T-helper 17 cell (primary cell): ENCODE measurements at places on chromosomes 2 and 18. TPM values are rescaled to one million over a fixed set of nuclear protein-coding genes. Genes with fewer than 3 reads are reported as not detected.

GCG gene
- total RNA-seq: not detected

SAG gene
- total RNA-seq: 0.25 TPM

GRCh38 chr2:39902103-39902502 is 123.0 kb upstream of the THUMPD2 start:
- H3K4me1 ChIP-seq: no peaks in the 10 kb centered on the region
- DNase-seq: no peak
- H3K27me3 ChIP-seq: peaks cover 21% of the 10 kb centered on the region

- H3K4me3 ChIP-seq: no peak overlapping the region
- peaks cover 41% of the 10 kb centered on the region for H3K27me3 ChIP-seq
- DNase-seq: no peak
- H3K27ac ChIP-seq: no peak overlapping the region
- peaks cover 6% of the 10 kb centered on the region for H3K36me3 ChIP-seq
Observed at GRCh38 chr2:32941944-32942690, 4.6 kb upstream of the LTBP1 start.

GRCh38 chr2:189570570-189571031 is 10.0 kb downstream of the SLC40A1 start:
- H3K36me3 ChIP-seq: peaks cover 13% of the 10 kb centered on the region
- H3K27me3 ChIP-seq: no peaks in the 10 kb centered on the region

DNA sequence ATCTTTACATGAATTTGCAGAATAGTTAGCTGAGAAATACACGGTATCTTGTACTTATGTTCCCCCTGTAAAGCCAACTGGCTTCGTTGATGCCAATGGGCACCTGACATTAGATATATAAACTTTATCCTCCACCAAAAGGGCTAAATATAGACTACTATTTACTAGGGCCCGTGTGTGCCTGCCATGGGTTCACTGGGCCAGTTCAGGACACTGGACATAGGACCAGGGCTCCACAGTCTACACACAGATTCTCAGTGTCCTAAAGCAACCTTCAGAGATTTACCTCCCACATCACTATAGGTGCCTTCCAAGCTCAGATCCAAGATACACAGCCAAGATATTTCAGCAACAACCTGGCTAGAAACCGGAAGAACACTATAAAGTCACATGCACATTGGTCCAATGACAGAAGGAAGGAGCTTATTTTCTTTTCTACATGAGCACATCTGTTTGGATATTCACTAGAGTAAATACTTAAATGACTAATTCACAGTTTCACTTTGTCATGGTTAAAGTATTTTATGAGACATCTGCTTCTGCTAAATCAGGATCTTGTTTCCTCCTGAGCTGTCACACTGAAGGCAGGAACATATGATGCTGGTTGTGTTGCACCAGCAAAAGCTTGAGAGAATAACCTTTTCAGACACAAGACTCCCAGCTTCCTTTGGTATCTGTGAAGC is 95.1 kb downstream of the MYO5B start:
- no peak for DNase-seq
- H3K36me3 ChIP-seq: no peaks in the 10 kb centered on the region
- H3K4me1 ChIP-seq: peaks cover 2% of the 10 kb centered on the region
- H3K27me3 ChIP-seq: peaks cover 68% of the 10 kb centered on the region

DNA sequence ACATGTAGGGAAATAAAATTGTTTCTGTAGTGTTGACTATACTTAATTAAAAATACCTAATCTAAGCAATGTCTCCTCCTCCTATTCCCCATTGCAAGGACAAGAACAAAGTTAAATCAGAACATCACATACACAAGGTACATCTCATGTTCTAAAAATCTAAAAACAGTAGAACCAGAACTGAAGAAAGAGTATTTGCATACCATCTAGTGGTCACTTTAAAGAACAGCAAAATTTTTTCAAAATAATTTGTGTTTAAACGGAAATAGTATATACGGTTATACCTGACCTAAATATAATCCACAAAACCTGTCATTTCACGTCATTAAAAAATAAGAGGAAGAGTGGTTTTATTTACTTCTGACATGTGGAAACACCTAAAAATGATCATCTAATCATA is 294.3 kb upstream of the KCNH7 start:
- no peaks in the 10 kb centered on the region for H3K4me1 ChIP-seq
- no peaks in the 10 kb centered on the region for H3K36me3 ChIP-seq
- DNase-seq: no peak
- no peaks in the 10 kb centered on the region for H3K27me3 ChIP-seq
- H3K4me3 ChIP-seq: no peak overlapping the region

DNA sequence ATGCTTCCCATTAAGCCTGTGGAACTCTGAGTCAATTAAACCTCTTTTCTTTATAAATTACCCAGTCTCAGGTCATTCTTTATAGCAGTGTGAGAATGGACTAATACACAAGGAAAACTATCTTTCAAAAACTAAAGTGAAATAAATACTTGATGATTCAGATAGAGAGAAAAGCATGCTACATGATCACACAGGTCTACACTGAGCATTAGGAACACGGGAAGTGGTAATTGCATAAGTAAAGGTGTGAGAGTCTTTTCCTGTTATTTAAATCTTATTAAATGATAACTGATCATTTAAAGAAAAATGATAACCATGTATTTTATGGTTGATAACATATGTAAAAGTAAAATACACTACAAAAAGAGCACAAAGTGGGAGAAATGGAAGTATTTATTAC is 812.0 kb upstream of the RAB6C start:
- DNase-seq: no peak
- no peak overlapping the region for H3K27ac ChIP-seq
- H3K4me1 ChIP-seq: no peaks in the 10 kb centered on the region
- no peaks in the 10 kb centered on the region for H3K36me3 ChIP-seq
- no peaks in the 10 kb centered on the region for H3K27me3 ChIP-seq
- H3K4me3 ChIP-seq: no peak overlapping the region

- H3K27ac ChIP-seq: no peak overlapping the region
- DNase-seq: no peak
- no peaks in the 10 kb centered on the region for H3K36me3 ChIP-seq
- H3K27me3 ChIP-seq: peaks cover 5% of the 10 kb centered on the region
Observed at GRCh38 chr2:45782436-45782835, 131.0 kb downstream of the PRKCE start.

DNA sequence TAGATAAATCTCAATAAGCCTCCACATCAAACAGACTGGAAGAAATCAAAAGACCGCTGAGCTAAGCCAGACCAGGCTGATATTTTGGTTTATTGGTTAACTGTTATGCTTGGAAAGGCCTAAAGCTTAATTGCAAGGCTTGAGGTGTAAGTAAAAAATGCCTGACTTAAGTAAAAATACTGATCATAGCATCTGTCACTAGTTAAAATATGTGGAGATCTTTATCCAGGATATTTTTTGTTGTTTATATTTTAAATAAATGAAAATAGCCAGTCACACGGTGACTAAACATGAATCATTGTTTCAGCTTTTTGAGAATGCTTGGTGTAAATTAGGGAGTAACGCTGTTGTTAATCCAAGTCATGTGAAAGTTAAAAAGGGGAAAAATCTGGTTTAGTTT is 127.9 kb downstream of the THADA start:
- H3K4me3 ChIP-seq: no peak overlapping the region
- H3K4me1 ChIP-seq: peaks cover 11% of the 10 kb centered on the region
- H3K27ac ChIP-seq: no peak overlapping the region
- DNase-seq: no peak
- H3K27me3 ChIP-seq: no peaks in the 10 kb centered on the region
- peaks cover 13% of the 10 kb centered on the region for H3K36me3 ChIP-seq

DNA sequence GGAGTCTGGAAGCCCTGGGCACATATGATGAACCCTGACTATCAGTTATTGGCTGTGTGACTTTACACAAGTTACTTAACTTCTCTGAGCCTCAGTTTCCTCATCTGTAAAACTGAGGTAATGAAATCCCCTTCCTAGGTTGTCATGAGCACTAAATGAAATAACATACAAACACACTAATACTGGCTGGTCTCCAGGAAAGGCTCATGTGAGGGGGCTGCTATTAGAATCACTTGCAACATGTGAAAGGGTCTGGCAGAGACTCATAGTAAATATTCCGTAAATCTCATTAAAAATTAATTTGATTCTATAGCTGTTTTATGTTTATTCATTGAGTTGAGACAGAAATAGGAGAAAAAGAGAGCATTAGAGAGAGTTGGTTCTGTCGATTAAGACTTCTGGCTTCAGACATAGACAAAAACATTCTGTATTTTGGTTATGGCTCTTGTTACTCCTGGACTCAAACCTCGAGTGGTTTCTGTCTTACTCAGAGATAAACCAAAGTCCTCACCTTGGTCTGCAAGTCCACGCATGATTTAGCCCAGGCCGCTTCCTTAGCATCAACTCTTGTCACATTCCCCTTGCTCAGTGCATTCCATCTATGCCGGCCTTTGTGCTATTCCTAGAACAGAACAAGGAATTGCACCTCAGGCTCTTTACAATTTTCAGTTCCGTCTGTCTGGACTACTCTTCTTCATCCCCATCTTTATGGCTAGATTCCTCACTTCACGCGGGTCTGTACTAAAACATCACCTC is 139.1 kb downstream of the NXPH2 start:
- no peak for DNase-seq
- H3K4me1 ChIP-seq: no peaks in the 10 kb centered on the region
- no peaks in the 10 kb centered on the region for H3K36me3 ChIP-seq

- no peak overlapping the region for H3K4me3 ChIP-seq
- no peaks in the 10 kb centered on the region for H3K4me1 ChIP-seq
Observed at GRCh38 chr2:9243357-9243756, 36.7 kb downstream of the ASAP2 start.

- peak overlapping the region; percentile 57 for H3K4me3 ChIP-seq
- peaks cover 53% of the 10 kb centered on the region for H3K4me1 ChIP-seq
- H3K27me3 ChIP-seq: no peaks in the 10 kb centered on the region
Observed at GRCh38 chr2:43191947-43192516, 34.4 kb downstream of the ZFP36L2 start.

DNA sequence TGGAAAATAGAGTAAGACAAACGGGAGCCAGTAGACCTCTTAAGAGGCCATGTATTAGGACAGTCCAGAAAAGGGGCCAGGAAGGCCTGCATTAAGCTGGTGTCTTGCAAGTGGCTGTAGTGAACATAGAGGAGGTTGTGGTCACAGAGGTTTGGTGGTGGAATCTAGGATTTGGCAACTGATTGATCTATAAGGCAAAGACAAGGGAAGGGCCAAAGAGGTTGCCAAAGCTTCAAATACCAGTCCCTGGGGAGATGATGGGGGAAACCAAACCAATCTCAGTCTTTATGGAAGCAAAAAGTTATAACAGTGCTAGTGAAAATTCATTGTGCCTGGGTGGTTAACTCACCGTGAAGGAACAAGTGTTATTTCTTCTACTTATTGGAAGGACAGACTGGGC is 28.7 kb upstream of the RTN4 start:
- H3K27ac ChIP-seq: no peak overlapping the region
- peaks cover 2% of the 10 kb centered on the region for H3K4me1 ChIP-seq
- H3K36me3 ChIP-seq: peaks cover 3% of the 10 kb centered on the region
- H3K4me3 ChIP-seq: no peak overlapping the region
